Left kidney (tissue), 8 donors: ENCODE measurements at places on chromosomes 1 and 21.

DNA sequence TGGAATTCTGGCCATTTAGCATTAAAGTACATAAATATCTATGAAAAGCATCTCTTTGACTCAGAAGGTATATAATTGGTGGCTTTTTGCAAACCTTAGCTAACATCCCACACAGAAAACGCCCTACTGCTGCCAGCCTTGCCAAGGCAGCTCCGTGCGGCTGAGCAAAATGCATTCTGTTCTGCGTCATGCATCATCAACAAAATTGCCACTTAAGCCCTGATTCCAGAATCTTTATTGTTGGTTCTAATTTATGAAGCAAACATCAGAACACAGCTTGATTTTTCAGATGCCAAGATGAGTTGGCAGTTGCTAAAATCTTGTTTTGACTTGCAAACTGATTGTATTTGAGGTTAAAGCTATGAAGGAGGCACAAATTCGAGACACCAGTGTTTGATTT, 314.9 kb upstream of the DEPDC1 start:
- DNase-seq: no peak

- no peak for DNase-seq
Observed at GRCh38 chr1:156912861-156913808, 7.3 kb upstream of the LRRC71 start.

DNA sequence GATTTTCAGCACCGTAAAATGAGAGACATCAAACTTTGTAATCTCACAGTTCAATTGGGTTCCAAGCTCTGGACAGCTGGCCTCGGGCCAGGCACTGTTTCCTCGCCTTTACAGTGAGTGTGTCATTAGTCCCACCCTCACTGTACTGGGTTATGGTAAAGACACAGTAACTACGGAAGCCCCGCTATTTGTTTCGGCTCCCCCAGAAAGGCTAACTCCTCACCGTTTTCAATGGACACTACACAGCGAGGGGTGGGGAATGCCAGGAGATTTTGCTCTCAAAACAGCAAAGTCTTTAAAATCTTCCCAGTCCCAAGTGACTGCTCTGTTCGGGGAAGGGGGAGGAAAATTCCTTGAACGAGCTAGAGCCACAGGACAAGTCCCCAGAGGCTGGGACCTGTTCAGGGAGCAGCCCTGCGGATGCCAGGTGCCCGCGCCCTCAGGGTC, 757 bp upstream of the SPSB1 start:
- no peak for DNase-seq

- no peak for DNase-seq
Observed at GRCh38 chr1:53735681-53736080, 3.3 kb downstream of the GLIS1 start.

- DNase-seq: no peak
Observed at GRCh38 chr1:3733094-3733882, 19.0 kb upstream of the CCDC27 start.

- DNase-seq: no peak
Observed at GRCh38 chr1:105337420-105337819, 1587.7 kb downstream of the AMY1C start.

DNA sequence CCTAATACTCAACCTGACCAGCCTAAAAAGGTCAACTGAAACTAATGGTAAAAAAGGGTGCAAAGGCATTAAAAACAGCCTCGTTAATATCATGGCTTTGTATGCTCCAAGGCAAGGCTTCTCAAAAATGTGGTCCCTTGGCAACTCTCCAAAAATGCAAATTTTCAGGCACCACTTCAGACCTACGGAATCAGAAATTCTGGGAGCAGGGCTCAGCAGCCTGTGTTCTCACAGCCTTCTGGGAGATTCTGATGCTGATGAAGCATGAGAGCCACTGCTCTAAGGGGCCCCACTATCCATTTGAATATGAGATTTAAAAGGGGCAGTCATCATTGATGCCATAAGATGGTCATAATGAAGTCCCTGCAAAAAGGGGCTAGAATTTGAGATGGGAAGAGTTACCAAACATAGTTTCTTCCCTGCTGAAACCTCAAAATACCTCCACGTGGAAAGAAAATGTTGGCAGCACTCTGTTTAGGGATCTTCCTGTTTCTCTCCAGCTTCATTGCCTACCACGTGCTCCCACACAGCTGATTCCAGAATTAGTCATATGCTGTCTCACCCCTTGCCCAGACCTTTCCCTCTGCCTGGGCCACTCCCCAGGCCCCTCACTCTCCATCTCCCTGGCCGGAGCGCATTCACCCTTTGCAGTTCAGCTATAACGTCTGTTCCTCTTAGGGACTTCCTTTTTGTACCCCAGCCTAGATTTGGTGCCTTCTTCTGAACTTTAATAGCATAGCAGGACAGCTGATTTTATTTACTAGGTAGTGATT, 46.7 kb downstream of the PHC2 start:
- no peak for DNase-seq

DNA sequence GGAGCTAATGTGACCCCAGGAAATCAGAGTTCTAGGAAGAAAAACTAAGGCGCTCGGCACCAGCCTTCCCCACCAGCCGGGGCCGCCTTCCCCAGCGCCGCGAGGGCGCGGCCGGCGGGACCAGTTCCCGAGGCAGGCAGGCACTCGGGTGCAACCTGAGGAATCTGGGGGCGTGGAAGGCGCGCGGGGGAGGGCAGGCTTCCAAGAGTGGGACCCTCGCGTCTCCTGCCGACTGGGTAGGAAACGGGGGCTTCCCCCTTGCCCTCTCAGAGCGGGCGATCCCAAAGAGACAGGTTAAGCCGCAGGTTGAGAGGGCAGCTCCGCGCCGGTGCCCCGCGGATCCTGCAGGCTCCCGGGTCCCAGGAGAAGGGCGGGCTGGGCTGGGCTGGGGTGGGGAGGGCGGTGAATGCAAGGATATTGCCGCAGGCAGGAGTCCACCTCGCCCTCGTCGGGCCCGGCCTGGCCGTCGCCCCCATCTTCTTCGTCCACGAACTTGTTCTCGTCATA, 431 bp downstream of the ARPC5 start:
- peak; percentile 42 for DNase-seq

- peak; percentile 55 for DNase-seq
Observed at GRCh38 chr1:112172294-112172882, 182.9 kb upstream of the KCND3 start.

GRCh38 chr1:39539252-39539790, 37.3 kb downstream of the PABPC4 start:
- peak; percentile 67 for DNase-seq

- DNase-seq: no peak
Observed at GRCh38 chr1:147545133-147545532, 3.8 kb downstream of the BCL9 start.

GRCh38 chr1:217747156-217747769, 116.1 kb downstream of the SPATA17 start:
- DNase-seq: peak; percentile 4

DNA sequence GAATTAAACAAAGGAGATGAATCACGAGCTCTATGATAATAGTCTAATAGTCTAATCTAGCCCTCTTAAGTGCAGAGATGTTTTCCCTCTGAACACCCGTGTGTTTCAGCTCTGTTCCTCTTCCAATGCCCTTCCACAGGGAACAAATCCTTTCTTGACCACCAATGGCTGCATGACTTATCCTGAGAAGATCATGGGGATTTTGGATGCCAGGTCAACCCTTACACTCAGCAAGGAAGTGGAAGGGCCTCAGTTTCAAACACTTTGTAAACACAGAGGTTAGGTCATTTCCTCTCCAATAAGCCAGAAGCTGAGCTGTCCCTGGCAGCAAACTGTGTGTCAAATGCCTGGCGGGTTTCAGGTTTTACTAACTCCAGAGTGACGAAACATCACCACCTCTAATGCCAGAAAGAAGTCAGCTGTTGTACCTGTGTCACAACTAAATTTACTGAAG, 200.0 kb downstream of the GABPA start:
- peak; percentile 47 for DNase-seq

GRCh38 chr1:32405672-32406467, 11.6 kb upstream of the BSDC1 start:
- DNase-seq: no peak

GRCh38 chr1:164748253-164748899, 189.4 kb downstream of the PBX1 start:
- DNase-seq: no peak

GRCh38 chr1:150311762-150312161, 9.6 kb upstream of the PRPF3 start:
- no peak for DNase-seq

- DNase-seq: no peak
Observed at GRCh38 chr21:38310646-38311485, 54.1 kb downstream of the KCNJ15 start.

DNA sequence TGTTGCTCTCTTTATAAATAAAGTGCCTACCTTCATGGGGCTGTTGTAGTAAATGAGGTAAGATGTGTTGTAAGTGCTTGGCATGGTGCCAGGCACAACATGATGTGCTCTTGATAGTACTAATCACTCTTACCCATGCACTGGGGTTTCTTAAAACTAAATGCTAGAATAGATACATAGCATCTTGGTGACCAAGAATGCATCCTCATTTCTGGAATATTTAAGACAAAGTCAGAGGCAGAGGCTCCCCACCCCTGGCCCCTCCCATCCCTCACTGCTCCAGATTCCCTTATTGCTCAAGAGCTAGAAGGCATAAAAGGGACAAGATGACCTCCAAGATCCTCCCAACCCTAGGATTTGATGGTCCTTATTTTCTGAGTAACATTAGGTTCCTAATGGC, 61.3 kb downstream of the GLUL start:
- no peak for DNase-seq

DNA sequence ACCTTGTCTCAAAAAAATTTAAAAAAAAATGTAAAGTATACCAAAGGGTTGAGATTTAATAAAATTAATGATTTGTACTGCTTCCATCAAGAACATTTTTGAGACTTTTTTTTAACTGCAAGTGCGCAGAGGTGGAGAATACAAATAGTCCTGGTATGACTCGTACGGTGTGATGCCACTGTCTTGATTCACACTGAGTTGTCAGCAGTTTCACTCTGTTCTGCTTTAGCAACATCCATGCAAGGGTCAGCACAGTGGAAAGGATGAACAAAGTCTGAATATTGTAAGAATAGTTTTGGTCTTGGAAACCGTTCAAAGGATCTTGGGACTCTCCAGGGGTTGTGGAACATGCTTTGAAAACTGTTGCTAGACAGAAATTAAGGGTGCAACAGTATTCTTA, 40.2 kb downstream of the EXO1 start:
- DNase-seq: no peak

- DNase-seq: no peak
Observed at GRCh38 chr1:167095368-167095767, 1.5 kb downstream of the STYXL2 start.

- no peak for DNase-seq
Observed at GRCh38 chr21:46150491-46151121, 4.8 kb downstream of the FTCD start.

DNA sequence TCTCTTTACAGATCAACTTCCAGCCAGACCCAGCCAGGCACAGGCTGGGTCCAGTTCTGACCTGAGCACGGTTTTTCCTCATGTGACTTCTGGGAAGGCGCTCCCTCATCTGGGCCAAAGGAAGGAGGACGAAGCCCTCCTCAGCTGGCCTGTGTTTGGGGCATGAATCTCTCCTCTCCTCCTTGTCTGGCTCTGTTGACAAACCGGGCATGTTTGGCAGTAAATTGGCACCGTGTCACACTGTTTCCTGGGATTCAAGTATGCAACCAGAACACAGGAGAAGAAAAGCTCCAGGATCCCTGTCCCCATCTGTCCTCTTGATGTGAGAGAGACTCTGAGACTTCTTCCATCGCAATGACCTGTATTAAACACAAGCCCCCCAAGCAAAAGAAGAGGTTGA, 18.3 kb downstream of the NECAP2 start:
- DNase-seq: no peak

- peak; percentile 29 for DNase-seq
Observed at GRCh38 chr21:35984654-35985361, 75.5 kb downstream of the SETD4 start.

GRCh38 chr1:6465461-6466005, 440 bp downstream of the TNFRSF25 start:
- DNase-seq: no peak

- DNase-seq: no peak
Observed at GRCh38 chr1:206445911-206446356, 24.3 kb upstream of the IKBKE start.

DNA sequence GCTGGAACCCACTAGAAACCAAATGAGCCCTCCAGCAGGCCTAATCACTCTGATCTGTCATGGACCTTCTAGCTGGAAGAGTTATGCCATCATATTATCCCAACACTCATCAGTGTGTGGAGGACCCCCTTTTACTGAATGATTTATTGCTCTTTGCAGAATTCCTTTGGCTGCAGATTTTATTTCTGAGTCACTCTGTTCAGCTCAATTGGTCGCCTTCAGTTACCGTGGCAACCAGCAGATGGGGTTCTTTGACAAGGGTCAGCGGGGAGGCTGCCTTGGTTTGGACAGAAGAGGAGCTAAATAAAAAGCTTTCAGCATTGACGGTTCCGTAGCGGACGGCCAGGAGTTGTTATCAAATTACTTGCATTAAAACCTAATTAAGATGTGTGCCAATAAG, 220.1 kb downstream of the SDCCAG8 start:
- peak; percentile 39 for DNase-seq

DNA sequence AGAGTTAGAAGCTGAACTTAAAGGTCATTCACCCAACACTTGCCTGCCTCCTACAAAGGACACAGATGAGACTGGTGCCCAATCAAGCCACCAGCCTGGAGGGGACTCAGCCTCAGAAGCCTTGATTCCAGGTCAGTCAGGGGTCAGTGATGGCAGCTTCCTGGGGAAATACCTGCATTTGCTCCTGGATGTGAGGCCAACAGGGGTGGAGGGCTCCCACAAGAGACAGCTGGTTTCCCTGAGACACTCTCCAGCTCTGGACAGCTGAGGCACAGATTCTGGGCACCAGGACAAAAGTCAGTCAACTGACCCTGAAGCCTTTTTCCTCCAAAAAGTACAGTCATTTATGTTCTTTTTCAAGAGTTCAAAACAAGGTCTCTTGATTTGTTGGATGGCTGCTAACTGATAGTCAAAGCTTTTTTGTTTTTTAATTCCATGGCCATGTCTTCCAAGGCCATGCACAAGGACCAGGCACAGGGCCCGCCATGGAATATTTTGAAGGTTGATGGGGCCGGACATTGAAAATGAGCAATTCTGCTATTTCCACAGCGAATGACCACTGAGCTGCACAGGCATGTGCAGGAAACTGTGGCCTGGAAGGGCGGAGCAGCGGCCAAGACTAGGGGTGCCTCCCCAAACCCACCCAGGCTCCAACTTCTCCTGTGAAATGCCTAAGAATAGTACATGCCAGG, 1.8 kb downstream of the C2CD2 start:
- DNase-seq: no peak

DNA sequence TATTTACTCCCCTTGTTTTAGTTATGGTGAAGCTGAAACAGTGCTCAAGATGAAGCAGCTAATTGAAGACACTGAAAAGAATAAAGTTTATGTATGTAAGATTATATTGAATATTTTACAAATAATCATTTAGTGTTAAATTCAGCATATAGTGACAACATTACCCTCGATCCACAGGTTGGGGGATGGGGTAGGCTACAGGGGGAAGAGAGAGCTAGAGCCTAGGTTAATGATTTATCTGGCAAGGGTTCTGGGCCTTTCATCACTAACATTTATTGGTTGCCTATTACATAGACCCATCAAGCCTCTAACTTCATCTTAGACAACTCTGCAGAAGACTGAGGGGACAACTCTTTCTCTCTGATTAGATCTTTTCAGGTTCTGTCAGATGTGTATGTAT, 21.3 kb downstream of the ZCCHC17 start:
- no peak for DNase-seq

GRCh38 chr1:24949331-24949881, 19.3 kb upstream of the RUNX3 start:
- DNase-seq: no peak

- no peak for DNase-seq
Observed at GRCh38 chr21:43667191-43667904, 8.0 kb downstream of the RRP1B start.

- DNase-seq: peak; percentile 39
Observed at GRCh38 chr1:160726498-160727315, 12.3 kb upstream of the SLAMF7 start.
